Smooth muscle cell of bladder (primary cell): ENCODE measurements at places on chromosomes 6 and 20. TPM values are rescaled to one million over a fixed set of nuclear protein-coding genes. Genes with fewer than 3 reads are reported as not detected.

The TSHZ2 gene
- total RNA-seq, result 0.43 and 1.8 TPM in 2 replicates

The SLC17A1 gene
- total RNA-seq, result not detected in 2 replicates

The SIGLEC1 gene
- total RNA-seq, result under 0.01 TPM in 1 of 2 replicates, not detected in the other

The CNBD2 gene
- 1.6 and 1.7 TPM in 2 replicates for total RNA-seq

The RPP21 gene
- 20.8 and 33.1 TPM in 2 replicates for total RNA-seq

The MOXD1 gene
- total RNA-seq, result 63.3 and 78.2 TPM in 2 replicates

The NFKBIE gene
- total RNA-seq, result 2.3 and 3.6 TPM in 2 replicates

The BEND6 gene
- total RNA-seq, result 6.5 and 12.8 TPM in 2 replicates

The VSTM2L gene
- total RNA-seq, result 0.85 and 1.1 TPM in 2 replicates

The ID4 gene
- total RNA-seq, result 8.0 and 10.2 TPM in 2 replicates

The TREML1 gene
- not detected in 2 replicates for total RNA-seq

The ZKSCAN4 gene
- 5.3 and 5.6 TPM in 2 replicates for total RNA-seq

The GPANK1 gene
- total RNA-seq, result 13.4 and 14.3 TPM in 2 replicates

The HACE1 gene
- total RNA-seq, result 16.9 and 18.1 TPM in 2 replicates

The CFAP206 gene
- under 0.01 and 0.09 TPM in 2 replicates for total RNA-seq
